ENCODE measurements at places on chromosomes 1 and 21. TPM values are rescaled to one million over a fixed set of nuclear protein-coding genes. Genes with fewer than 3 reads are reported as not detected.

GRCh38 chr1:8643542-8644536, 173.6 kb downstream of the RERE start:
- no peak for DNase-seq

DNA sequence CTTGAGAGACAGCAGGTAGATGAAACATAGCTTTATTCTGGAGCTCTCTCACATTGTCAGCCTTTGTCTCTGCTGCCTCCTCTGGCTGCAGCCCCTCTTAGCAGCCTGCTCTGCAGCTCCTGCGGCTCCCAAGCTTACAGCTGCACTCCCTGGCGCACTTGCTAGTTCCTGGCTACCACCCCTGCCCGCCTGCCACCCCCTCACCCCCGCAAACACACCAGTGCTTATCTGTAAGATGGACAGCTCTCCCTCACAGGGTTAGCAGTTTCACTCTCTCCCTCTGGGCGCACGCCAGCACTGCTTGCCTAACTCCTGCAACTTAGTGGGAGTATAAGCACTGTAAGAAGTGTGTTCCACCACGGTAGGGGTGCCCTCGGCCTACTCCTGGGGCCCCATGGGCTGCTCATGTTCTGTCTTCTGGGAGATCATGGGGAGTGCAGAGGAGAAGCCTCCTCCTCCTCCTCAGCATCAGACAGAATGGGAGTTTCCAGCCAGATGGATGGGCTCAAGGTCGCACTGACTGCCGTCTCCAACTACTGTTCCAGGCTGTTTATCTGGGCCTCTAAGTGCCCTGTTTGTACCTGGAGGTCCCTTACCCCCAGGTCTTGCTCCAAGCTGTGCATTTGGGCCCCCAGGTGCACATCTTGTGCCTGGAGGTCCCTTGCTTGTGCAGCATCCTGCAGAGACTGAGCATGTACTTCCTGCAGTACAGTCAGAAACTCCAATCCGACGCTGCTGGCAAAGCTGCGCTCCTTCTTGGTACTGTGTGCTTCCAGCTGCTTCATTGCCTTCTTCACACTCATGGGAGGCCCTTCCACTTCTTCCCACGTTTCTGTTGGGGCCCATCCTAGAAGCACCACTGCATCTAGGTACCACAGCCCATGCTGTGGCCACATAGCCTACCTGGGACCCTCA, 1388.1 kb downstream of the AMY1C start:
- no peak for DNase-seq

GRCh38 chr1:244599937-244600350, 53.0 kb upstream of the DESI2 start:
- DNase-seq, result no peak

Gene GPR52
- 4.3 TPM for total RNA-seq

GRCh38 chr1:109667452-109668122, at the start of gene GSTM2:
TSS of gene GSTM2 (plus strand) at chr1:109668057. CDS start at chr1:109668116, 59 bp downstream.
- DNase-seq, result peak; percentile 96

DNA sequence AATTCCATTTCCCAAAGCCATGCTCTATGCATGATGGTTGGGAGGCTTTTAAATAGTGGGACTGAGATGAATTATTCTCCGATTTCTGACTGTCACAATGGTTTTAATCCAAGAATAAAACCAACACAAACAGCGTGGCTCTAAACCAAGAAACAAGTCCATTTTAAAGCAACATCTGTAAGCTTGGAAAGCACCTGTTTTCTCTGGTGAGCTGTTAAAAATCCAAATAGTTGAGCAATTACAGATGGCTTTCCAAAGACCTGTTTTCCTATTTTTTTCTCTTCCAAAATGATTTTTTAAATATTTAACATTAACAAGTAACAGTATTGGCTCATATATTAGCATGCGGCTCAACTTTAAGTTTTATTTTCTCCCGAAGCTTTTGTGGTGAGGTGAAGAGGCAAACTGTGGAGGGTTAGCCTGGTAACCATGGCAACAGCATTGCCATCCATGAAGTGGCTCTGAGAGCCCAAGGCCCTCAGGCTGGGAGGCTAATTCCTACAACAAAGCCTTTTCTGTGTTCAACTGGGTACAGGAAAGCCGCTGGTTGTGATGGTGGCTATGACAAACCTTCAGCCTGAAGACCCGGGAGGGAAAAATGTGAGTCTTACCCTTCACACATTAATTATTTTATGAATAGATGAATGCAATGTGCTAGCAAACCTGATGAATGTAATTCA, 56.7 kb upstream of the B3GALT5 start:
- DNase-seq, result no peak

Gene GLUL
- 231 TPM for total RNA-seq

Gene FCRL5
- 0.30 TPM for total RNA-seq

GRCh38 chr1:226255380-226255779, 31.9 kb downstream of the MIXL1 start:
- DNase-seq, result no peak

DNA sequence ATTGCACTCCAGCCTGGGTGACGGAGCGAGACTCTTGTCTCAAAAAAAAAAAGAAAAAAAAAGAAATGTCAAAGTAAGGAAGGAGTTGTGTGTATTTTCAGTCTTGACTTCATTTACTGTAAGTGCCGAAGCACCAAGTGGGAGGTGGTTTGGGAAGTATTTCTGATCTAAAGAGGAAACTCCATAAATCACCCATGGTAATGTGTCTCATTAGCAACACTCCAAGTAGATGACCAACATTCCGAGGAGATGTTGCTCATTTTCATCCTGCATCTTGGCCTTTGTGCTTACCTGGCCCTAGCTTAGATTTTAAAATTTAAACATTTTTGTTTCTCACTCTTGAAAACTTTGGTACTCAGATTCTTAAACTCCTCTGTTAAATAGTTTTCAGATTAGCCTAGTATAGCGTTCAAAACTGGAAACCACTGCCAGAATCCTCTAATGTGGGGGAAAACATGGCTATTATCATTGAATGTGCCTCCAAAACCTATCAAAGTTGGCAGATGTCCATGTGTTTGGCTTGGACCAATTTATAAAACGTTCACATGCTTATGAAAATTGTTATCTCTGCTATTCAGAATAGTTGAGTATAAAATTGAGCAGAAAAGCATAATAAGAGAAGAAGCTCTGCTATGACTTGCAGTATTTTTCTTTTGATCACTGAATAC, 110.4 kb downstream of the NFIA start:
- DNase-seq, result no peak

- DNase-seq, result no peak
These were observed 137.7 kb downstream of the COL11A1 start for GRCh38 chr1:102970496-102971078.

DNA sequence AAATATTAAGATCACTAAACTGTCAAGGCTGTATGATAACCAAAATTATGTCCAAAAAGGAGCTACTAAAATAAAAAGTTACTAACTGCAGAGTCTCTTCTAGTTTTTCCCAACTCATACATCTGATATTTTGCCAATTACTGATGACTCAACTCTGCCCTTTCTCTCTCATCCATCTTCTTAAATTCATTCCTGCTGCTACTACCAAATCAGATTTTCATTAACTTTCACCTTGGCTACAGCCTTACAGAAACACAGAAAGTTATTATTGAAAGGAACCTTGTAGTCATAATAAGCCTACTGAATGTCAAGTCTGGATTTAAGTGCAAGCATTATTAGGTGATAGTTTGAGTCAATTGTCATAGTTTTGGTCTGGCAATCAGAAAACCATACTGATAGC, 273.1 kb downstream of the DPYD start:
- no peak for DNase-seq

GRCh38 chr1:208213786-208214185, 30.4 kb downstream of the PLXNA2 start:
- DNase-seq, result no peak

- DNase-seq, result no peak
These were observed 108.9 kb upstream of the ADAR start for GRCh38 chr1:154716614-154717527.

Gene SYPL2
- 28.9 TPM for total RNA-seq

DNA sequence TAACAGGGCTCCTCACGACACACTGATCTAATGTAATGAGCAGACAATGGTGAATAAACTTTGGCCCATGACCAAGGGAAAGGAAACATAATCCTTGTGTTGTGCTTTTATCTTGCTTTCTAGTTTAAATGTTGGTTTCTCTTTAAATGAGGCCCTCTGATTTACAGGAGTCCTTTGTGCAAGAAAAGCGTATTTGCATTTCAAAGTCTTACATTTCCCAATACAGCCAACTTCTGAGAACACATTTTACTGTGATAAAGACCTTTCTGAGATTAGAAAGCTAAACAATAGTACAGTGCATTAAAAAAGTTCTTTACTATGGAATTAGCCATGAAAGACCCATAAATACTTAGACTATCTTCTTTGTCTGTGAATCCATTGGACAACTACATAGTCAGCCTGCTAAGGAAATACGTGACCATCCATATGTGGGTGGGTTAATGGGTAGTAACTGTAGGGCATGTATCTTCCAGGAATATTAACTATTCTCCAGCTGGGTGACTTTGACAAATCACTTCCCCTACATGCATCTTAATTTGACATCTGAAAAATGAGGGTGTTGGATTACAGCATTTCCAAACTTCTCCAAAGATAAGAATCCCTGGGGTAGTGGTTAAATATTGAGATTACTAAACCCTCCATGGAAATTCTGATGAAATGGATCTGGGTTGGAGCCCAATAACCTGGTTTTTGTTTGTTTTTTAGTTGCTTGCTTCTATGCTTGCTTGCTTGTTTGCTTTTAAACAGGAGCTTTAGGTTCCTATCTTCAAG, 50.3 kb upstream of the USP1 start:
- DNase-seq, result no peak

DNA sequence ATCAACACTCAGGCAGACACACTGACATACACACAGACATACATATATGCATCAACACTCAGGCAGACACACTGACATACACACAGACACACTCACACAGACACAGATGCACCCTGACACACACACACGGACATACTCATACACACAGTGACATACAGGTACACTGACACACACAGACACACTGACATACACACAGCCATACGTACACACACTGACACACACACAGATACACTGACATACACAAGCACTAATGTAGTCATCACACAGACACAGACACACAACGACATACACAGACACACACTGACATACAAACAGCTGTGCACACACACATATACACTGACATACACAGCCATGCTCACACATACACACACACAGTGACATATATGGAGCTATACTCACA, 131.0 kb upstream of the CSF3R start:
- DNase-seq, result no peak

GRCh38 chr1:204475656-204476432, 18.8 kb downstream of the PIK3C2B start:
- no peak for DNase-seq

- DNase-seq, result no peak
These were observed 645 bp upstream of the TLR5 start for GRCh38 chr1:223143537-223144248.

DNA sequence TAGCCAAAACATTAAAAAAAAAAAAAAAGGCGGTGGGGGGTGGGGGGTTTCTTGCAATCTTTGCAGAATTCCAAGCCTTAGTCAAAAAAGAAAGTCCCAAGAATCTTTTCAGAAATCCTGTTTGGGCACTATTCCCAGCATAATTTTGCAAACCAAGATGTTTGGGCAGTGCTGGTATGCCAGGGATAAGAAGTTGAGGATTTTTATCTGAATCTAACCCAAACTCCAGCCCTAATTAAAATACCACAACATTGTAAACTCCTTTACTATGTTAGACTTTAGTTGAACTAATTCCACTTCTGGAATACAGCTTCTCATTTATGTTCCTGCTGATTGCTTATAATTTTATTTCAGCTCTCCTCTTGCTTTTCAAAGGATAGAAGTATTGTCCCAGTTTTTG, 504.1 kb upstream of the ADGRL2 start:
- DNase-seq, result no peak

- DNase-seq, result no peak
These were observed 707 bp downstream of the PRCC start for GRCh38 chr1:156767879-156768604.

Gene GREM2
- total RNA-seq, result not detected

Gene PTCH2
- total RNA-seq, result 0.35 TPM

DNA sequence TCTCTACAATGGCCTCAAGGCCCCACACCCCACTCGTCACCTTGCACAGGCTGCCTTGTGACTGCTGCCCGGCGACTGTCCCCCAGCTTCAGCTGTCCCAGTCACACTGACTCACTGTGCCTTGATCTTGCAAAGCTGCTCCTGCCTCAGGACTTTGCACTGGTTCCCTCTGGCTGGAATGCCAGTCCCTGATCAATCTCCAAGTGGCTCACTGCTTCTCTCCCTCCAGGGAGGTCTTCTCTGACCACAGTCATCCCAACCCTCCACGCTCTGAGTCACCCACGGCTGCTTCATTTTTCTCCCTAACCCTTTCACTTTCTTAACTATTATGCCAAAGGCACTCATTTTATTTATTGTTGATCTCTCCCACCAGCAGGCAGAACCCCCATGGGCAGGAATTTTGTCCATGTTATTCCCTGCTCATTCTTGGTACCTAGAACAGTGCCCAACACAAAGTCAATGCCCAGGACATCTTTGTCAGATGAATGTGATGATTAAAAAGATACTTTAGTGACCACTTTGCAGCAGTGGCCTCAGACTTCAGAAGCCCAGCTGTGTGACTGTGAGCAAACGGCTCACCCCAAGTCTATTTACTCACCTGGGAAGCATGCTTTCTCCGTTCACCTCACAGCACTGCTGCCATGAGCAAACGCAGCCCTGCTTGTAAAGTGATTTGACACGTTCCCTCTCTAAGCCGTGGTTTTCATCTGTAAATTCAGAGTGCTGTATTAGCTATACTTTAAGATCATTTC, 53.4 kb downstream of the ZBTB18 start:
- DNase-seq, result no peak

- DNase-seq, result no peak
These were observed 44.6 kb downstream of the MAEL start for GRCh38 chr1:167033646-167034045.

GRCh38 chr1:111162488-111162880, 22.5 kb downstream of the CEPT1 start:
- no peak for DNase-seq

GRCh38 chr1:169630006-169630405, at the start of gene SELP:
TSS of gene SELP (minus strand) at chr1:169630124. CDS start at chr1:169630074, 50 bp downstream.
- DNase-seq, result no peak

Gene IGSF21
- total RNA-seq, result 1.00 TPM

GRCh38 chr1:95057351-95057750, 15.4 kb downstream of the ALG14 start:
- DNase-seq, result no peak

DNA sequence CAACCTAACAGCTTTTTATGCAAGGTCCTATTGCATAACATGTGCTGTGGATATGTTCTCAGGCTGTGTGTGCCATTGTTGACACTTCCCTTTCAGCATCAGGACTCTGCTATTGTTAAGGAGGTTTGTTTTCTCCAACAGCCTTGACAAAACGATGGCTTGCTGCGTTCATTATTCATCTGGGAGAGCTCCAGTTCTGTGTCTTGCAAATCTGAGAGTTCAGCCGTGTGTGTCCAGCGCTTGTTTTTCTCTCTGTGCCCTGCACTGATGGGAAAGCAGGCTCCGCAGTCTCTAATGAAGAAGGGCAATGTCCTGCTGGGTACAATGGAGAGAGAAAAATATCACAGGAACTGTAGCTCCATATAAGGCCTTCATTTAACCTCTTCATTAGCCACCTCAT, 63.7 kb downstream of the CLDN17 start:
- no peak for DNase-seq

Measured in cardiac septum (tissue), 1 donor.